Retinal pigment epithelial cell (primary cell): ENCODE measurements at places on chromosomes 3 and 15.

DNA sequence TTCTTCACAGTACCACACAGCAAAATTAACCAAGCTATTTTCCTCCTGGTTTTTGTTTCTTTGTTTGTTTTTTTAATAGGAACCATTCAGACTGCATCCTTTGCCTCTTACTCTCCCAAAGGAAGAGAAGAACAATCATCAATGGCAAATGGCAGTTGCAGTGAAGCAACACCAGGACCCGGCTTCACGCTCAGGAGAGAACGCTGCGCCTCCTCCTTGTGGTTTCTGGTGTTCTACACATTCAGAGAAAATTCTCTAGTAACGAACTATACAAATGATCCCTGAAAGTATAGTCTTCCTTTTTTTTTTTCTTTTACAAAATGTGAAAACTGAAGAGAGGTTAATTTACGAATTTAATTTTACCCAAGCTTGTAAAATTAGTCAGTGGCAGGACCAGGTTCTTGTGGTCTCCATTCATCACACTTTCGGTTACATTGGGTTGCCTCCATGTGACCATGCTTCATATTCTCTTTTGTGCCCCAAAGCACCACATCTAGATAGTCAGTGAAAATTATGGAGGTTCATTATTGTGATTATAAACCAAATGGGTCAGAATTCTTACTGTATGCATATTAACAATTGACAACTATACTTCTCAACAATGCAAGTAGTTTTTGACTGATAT, 10.6 kb upstream of the MINDY2 start:
- no peak for DNase-seq

DNA sequence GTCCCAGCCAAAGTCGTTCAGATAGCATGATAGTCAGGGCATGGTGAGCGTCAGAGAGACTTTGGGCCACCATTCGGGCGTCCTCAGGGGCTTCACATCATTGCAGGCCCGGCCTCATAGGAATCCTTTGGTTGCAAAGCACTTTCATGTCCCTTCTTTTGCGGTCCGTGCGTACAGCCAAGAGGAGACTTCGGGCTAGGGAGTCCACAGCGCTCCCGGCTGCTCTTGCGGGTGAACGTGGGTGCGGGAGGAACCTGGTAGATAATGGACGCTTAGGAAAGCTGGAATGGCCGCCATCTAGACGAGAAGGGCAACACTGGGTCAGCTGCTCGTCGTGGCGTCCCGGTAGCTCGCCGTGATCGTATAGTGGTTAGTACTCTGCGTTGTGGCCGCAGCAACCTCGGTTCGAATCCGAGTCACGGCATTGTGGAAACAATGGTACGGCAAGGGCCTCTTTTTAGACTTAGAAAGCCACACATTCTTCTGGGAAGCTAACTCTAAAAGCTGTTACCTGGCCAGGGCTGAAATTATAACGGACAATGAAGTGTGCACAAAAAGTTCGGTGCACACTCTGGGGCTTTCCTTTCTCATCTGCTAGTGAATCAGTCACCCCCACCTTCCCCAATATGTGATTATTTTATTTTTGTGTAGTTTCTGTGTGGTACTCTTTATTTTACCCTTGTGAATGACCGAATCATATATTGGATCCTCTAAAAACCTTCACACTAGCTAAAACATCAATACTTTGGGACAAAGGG, 13.2 kb upstream of the SHF start:
- DNase-seq, result no peak

DNA sequence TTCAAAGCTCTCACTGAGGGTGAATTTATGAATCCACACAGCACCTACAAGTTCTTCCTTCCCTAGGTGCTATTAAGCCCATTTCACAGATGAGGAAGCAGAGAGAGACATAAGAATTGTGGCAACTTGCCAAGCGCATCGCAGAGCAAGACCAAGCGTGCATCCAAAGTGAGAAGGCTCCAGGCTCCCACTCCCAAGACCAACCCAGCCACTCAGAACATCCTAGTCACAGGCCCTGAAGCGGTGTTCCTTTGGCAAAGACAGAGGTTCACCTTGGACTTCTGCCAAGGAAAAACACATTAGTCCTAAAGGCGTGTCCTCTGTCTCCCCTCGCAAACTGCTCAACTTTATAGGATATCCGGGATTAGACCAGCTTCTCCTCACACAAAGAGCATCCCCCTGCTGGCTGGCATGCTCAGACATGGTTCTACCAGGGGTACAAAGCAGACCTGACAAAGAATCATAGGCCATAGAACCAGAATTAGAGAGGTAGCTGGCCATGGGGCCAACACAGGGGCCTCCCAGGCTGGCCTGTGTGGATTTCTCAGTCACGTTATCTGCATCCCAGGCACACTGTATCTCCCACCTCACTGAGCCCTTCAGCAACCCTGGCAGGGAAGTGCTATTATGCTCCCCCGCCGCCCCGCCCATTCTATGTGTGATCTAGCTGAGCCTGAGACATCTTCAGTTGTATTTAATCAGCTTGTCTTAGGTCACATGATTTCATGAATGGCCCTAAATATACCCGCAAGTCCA, 160.2 kb downstream of the FOXP1 start:
- no peak for DNase-seq

GRCh38 chr3:197362081-197362480, 63.7 kb upstream of the DLG1 start:
- DNase-seq, result no peak

GRCh38 chr3:95627293-95627692, 1187.1 kb upstream of the EPHA6 start:
- DNase-seq, result no peak

- no peak for DNase-seq
Measured at GRCh38 chr15:45616901-45617323, 17.9 kb upstream of the SQOR start.

- DNase-seq, result no peak
Measured at GRCh38 chr15:65421360-65422215, 1.2 kb downstream of the IGDCC4 start.

- DNase-seq, result no peak
Measured at GRCh38 chr3:101020351-101021015, 27.3 kb upstream of the ABI3BP start.

DNA sequence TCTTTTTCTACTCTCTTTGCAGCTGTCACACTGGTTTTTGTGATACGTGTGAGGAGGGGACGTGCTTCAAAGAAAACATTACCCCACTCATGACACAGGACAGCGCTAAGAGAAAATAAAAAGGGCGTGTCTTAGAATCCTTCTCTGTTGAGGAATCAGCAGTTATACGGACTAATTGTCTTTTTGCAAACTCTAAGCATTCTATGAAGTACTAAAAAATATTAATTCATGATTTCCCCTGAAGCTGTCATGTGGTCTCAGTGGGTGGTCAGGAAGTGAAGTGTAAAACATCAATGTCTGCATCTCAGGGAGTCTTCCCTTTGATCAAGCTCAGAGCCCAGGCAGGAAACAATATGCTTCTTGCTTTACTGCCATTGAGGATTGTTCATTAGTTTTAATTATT, 117.5 kb upstream of the CRBN start:
- DNase-seq, result no peak

DNA sequence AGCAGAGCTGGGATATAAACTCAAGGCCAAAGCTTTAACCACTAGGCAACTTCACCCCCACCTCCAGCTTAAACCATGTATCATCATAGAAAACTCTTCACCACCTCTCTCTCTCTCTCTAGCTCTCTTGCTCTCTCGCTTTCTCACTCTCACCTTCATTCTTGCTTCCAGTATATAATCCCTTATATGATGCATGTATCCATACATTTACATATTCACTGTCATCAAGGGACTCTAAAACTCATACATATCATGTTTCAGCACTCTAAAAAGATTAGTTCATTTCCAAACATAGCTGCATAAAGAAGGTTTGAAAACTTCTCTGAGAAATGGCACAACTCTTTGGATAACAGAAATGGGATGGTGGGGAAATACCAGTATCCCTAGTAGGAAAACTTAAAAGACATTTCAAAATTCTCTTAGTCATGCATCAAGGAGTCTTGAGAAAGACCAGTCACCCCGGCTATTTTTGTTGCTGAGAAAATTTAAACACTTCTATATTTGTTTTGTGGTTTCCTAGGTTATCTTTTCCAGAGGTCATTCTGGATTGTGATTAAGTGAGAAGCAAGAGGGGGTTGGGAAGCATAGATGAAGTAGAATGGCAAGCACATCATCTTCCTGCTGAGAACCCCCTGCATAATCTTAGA, 447.8 kb upstream of the THBS1 start:
- DNase-seq, result peak; percentile 56

- DNase-seq, result no peak
Measured at GRCh38 chr15:60128000-60128376, 123.9 kb downstream of the FOXB1 start.

DNA sequence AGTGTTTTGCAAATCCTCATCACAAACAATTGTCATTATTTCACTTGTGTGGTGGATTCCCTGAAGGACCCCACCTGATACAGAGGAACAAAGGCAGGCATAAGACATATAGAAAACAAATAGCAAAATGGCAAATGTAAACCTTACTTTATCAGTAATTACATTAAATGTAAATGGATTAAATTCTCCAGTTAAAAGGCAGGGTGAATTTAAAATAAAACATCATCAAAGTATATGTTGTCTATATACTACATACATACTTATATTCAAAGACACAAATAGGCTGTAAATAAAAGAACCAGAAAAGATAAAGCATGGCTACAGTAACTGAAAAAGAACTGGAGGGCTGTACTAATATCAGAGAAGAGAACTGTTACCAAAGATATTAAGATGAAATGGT, 117.3 kb downstream of the RFX7 start:
- no peak for DNase-seq
